ENCODE measurements at places on chromosomes 12 and 14. TPM values are rescaled to one million over a fixed set of nuclear protein-coding genes. Genes with fewer than 3 reads are reported as not detected.
A peak's percentile ranks its signal among the peaks of the same experiment; 100 is the strongest.

DNA sequence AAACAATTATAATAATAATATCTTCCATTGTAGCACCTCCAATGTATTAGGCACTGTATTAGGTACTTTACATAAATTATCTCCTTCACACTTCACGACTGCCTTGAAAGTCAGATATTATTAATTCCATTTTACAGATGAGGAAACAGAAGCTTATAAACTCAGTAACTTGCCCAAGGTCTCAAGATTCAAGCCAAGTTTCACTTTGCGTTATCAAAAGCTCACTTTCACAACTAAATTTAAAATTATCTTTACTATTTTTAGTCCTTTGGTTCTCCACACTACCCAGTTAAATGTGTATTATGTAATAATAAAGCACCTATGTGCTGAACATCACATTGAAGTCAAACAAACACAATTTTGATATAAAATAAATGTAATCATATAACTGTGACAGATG is 55.8 kb downstream of the NUMB start:
- no peak overlapping the region for H3K4me3 ChIP-seq
- DNase-seq, result no peak
- H3K27me3 ChIP-seq, result no peaks in the 10 kb centered on the region
- no peaks in the 10 kb centered on the region for H3K4me1 ChIP-seq

- DNase-seq, result no peak
- no peak overlapping the region for H3K27ac ChIP-seq
- no peaks in the 10 kb centered on the region for H3K27me3 ChIP-seq
- H3K4me3 ChIP-seq, result no peak overlapping the region
- H3K36me3 ChIP-seq, result peaks cover 10% of the 10 kb centered on the region
These were observed 19.6 kb downstream of the SLC25A29 start for GRCh38 chr14:100286484-100287191.

GRCh38 chr14:89870316-89870715 is 84.2 kb downstream of the EFCAB11 start:
- H3K27ac ChIP-seq, result no peak overlapping the region
- peaks cover 2% of the 10 kb centered on the region for H3K36me3 ChIP-seq

GRCh38 chr12:25083211-25083610 is 111.7 kb downstream of the DNAI7 start:
- no peak for DNase-seq
- H3K27me3 ChIP-seq, result no peaks in the 10 kb centered on the region
- no peak overlapping the region for H3K4me3 ChIP-seq

GRCh38 chr12:53866727-53867126 is 71.9 kb upstream of the HOXC13 start:
- peaks cover 22% of the 10 kb centered on the region for H3K27me3 ChIP-seq
- H3K36me3 ChIP-seq, result no peaks in the 10 kb centered on the region
- H3K4me3 ChIP-seq, result no peak overlapping the region
- no peak overlapping the region for H3K27ac ChIP-seq

PRH2 gene
- 0.55 TPM for polyA plus RNA-seq

GRCh38 chr12:51240971-51241370 is 2.3 kb downstream of the DAZAP2 start:
- H3K4me3 ChIP-seq, result no peak overlapping the region
- no peak overlapping the region for H3K27ac ChIP-seq
- no peak for DNase-seq
- no peaks in the 10 kb centered on the region for H3K4me1 ChIP-seq
- no peaks in the 10 kb centered on the region for H3K27me3 ChIP-seq

RPGRIP1 gene
- polyA plus RNA-seq, result 0.49 TPM

DNA sequence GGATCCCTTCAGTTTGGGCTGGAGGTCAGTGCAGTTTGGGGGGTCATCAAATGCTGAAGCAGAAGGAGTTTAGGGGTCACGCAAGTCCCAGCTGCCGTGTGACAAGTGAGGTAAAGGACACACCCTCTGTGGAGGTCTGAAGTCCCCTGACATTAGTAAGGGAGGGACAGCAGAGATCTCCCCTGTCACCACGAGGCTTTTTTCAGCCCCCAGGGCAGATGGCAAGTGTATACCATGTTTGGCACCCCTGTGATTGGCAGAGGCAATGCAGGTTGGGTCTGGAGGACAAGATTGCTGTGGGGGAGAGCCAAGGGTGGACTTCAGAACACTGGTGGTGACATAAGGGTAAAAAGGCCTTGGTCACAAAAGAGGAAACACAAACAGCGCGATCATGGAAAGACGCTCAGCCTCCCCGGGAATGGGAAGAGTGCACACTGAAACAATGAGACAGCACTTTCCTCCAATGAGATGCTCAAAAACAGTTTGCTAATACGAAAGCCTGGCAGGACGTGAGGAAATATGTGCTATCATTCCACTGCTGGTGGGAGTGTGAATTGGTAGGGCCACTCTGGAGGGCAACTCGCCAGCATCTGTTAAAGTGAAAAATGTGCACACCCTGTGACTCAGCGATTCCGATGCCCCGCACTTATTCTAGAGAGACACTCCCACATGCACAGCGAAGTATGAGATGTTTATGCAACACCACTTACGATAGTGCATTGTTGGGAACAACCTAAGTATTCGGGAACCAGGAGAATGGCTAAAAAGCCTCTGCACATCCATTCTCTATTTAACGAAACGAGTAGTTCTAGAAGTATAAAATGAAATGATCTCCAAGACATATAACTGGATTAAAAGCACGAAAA is 14.4 kb upstream of the CD27 start:
- H3K4me3 ChIP-seq, result no peak overlapping the region
- no peaks in the 10 kb centered on the region for H3K36me3 ChIP-seq
- no peaks in the 10 kb centered on the region for H3K27me3 ChIP-seq
- no peak overlapping the region for H3K27ac ChIP-seq

PPFIA2 gene
- polyA plus RNA-seq, result 2.4 TPM

DNA sequence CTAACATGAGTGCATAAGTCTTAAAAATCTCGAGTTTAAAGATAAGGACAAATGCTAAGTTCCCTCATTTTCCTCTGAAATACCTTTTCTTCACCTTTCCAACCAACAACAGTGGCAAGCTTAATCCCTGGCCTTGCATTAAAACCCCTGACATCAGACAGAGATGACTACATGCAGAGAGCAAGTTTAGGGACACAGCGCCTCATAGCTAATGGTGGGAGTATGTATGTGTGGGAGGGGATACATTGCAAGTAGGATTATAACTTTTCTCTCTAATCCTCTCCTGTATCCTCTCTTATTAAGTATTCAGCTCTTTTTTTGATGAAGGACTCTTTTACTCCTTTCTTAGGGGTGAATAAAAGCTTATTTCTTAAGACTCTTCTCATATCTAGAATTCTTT is 547.1 kb downstream of the CCER1 start:
- no peak overlapping the region for H3K27ac ChIP-seq
- no peaks in the 10 kb centered on the region for H3K4me1 ChIP-seq
- no peak for DNase-seq
- no peak overlapping the region for H3K4me3 ChIP-seq
- no peaks in the 10 kb centered on the region for H3K36me3 ChIP-seq

DNA sequence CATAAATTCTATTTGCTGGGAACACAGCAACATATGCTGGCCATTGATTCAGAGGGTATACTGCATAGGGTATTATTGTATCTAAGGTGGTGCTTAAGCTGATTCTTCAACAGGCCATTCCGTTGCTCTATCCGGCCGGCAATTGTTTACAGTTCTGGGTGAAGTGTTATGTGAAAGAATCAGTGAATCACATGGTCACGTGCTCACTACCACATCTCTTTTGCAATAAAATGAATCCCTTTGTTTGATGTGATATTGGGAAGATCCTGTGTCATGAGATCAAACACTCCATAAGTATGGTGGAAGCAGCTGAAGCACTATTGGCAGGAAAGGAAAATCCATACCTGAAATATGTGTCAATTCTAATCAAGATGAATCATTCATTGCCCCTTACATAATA is 7.6 kb upstream of the USP15 start:
- DNase-seq, result no peak
- no peak overlapping the region for H3K27ac ChIP-seq
- H3K4me1 ChIP-seq, result peaks cover 4% of the 10 kb centered on the region
- no peaks in the 10 kb centered on the region for H3K36me3 ChIP-seq
- no peaks in the 10 kb centered on the region for H3K27me3 ChIP-seq
- H3K4me3 ChIP-seq, result no peak overlapping the region

FGF23 gene
- polyA plus RNA-seq, result 6.5 TPM

SCNN1A gene
- polyA plus RNA-seq, result 25.7 TPM

DNA sequence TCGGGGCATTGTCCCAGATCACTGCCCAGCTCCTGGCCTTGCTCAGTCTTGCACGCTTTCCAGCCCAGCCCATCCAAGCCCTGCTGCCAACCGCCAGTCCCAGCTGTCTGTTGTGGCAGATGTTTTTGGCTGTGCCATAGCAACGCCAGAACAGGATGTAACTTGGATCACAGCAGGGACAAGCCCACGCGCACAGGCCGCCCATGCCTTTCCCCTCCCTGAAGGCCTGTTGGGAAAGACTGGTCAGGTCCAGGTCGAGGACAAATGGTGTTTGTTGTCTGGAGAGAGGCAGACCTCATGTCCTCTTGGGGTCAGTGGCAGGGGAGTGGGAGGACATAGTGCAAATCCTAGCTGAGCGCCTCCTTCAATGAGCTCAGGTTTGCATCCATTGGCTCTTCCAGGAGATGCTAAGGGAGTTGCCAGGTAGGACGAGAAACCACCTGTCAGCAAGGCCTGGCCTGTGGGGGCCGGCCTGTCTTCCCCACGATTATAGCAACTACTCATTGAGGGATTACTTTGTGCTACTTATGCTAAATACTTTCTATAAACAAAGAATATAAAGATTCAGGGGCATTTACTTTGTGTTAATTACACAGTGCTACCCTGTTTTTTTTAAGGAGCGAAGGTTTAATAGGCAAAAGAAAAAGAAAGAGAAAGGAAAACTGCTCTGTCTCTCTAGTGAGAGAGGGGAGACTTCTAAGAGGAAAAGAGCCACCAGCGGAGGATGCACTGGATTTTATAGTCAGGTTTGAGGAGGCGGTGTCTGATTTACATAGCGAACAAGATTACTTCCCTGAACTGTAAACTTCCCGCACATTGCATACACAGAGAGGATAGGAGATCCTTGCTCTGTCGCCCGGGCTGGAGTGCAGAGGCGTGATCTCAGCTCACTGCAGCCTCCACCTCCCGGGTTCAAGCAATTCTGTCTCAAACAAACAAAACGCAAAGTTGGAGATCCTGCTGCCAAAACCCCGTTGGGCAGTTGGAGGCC is 42.8 kb upstream of the CORO1C start:
- H3K27me3 ChIP-seq, result no peaks in the 10 kb centered on the region
- H3K4me3 ChIP-seq, result no peak overlapping the region
- H3K36me3 ChIP-seq, result no peaks in the 10 kb centered on the region
- peak; percentile 71 for DNase-seq
- H3K4me1 ChIP-seq, result peaks cover 14% of the 10 kb centered on the region
- peak overlapping the region; percentile 30 for H3K27ac ChIP-seq

- DNase-seq, result no peak
- H3K4me1 ChIP-seq, result no peaks in the 10 kb centered on the region
- no peaks in the 10 kb centered on the region for H3K36me3 ChIP-seq
- H3K4me3 ChIP-seq, result no peak overlapping the region
These were observed 82.1 kb downstream of the WSCD2 start for GRCh38 chr12:108211157-108211556.

DNA sequence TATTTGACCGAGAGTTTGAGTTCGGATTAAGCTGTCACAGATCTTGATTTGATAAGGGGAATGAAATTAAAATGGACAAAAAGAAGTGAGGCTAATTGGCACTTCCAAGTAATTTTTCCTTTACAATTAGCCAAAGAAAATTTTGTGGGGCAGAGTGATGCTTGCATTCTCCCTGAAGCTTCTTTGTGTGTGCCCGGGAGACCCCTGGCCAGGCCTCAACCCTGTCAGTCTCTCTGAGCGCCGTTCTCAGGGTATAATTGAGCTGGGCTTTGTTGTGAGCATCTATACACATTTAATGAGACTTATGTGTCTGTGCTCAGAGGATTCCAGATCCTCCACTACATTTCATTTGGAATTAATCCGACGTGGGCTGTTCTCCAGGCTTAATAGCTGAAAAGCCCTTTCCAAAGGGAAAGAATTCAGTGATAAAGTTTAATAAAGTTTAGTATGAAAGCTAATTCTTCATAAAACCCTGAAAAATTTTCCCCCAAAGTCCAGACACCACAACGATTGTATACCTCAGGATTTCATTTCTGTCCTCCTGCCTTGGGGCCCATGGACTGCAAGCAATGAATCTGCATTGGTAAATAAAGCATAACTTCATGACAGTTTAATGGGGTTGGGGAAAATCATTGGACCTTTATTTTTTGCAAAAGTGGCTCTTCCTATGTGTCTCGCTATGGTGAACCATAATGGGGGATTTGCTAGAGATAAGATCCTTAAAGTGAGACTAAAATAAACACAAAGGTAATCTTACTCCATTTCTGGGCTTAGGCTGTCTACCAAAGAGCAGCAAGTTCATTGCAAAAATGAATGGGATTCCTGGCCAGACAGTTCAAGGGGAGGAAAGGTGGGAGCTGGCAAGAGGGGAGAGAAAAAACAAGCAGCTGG is 292.6 kb downstream of the C12orf75 start:
- no peaks in the 10 kb centered on the region for H3K36me3 ChIP-seq
- H3K27ac ChIP-seq, result no peak overlapping the region
- no peaks in the 10 kb centered on the region for H3K4me1 ChIP-seq
- no peak overlapping the region for H3K4me3 ChIP-seq
- H3K27me3 ChIP-seq, result no peaks in the 10 kb centered on the region
- no peak for DNase-seq

DNA sequence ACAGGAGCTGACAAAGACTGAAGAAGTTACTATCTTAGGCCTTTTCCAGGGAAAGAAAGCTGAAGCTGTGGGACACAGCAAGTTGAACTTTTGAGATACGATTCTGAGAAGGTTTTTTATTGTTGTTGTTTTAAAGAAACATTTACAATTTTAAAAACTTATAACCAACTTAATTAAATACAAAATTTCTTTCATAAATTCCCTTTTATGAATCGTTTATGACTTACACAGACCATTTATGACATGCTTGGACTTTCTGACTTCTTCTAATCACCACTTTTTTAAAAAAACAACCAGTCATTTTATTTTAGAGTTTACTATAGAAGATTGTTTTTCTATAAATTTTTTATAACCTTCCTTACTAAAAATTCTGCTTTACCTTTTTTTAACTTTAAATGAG is 68.7 kb downstream of the DHRS2 start:
- DNase-seq, result no peak
- H3K27me3 ChIP-seq, result no peaks in the 10 kb centered on the region
- H3K4me3 ChIP-seq, result no peak overlapping the region
- no peaks in the 10 kb centered on the region for H3K4me1 ChIP-seq
- H3K27ac ChIP-seq, result no peak overlapping the region
- no peaks in the 10 kb centered on the region for H3K36me3 ChIP-seq

BRI3BP gene
- polyA plus RNA-seq, result 29.1 TPM

FOXG1 gene
- not detected for polyA plus RNA-seq

- no peaks in the 10 kb centered on the region for H3K4me1 ChIP-seq
- no peaks in the 10 kb centered on the region for H3K36me3 ChIP-seq
- H3K27me3 ChIP-seq, result no peaks in the 10 kb centered on the region
- H3K4me3 ChIP-seq, result no peak overlapping the region
- no peak for DNase-seq
These were observed 47.6 kb upstream of the OVCH1 start for GRCh38 chr12:29545102-29545467.

- peaks cover 25% of the 10 kb centered on the region for H3K4me1 ChIP-seq
- H3K27me3 ChIP-seq, result no peaks in the 10 kb centered on the region
- no peaks in the 10 kb centered on the region for H3K36me3 ChIP-seq
- DNase-seq, result peak; percentile 68
These were observed 101.5 kb downstream of the SMOC1 start for GRCh38 chr14:69980457-69981425.

DACT1 gene
- polyA plus RNA-seq, result 13.5 TPM

TUNAR gene
- 0.85 TPM for polyA plus RNA-seq

OR6C4 gene
- not detected for polyA plus RNA-seq
